ENCODE measurements at places on chromosomes 7 and 10. TPM values are rescaled to one million over a fixed set of nuclear protein-coding genes. Genes with fewer than 3 reads are reported as not detected.

The STOX1 gene
- 3.2 TPM for total RNA-seq

The CASTOR2 gene
- total RNA-seq = 9.2 TPM

The STEAP4 gene
- total RNA-seq = 318 TPM

The FAM13C gene
- 7.5 TPM for total RNA-seq

The ADAMTS14 gene
- total RNA-seq = 0.47 TPM

The NPC1L1 gene
- 0.25 TPM for total RNA-seq

The KLLN gene
- total RNA-seq = 0.95 TPM

The ANKRD30A gene
- 1.3 TPM for total RNA-seq

The ZNF736 gene
- 9.5 TPM for total RNA-seq

The GDF2 gene
- not detected for total RNA-seq

- no peak for DNase-seq
Measured at GRCh38 chr7:6252748-6253147, 19.7 kb downstream of the CYTH3 start.

- DNase-seq = no peak
Measured at GRCh38 chr10:12844811-12845483, 156.6 kb downstream of the CCDC3 start.

DNA sequence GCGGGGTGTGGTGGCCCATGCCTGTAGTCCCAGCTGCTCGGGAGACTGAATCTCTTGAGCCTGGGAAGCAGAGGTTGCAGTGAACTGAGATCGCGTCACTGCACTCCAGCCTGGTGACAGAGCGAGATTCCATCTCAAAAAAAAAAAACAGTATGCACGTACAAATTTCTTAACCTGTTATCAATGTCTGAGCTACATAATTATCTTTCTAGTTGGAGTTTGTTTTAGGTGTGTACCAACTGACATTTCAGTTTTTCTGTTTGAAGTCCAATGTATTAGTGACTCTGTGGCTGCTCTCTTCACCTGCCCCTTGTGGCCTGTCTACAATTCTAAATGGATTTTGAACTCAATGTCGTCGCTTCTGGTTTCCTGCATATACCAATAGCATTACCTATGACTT, 40.3 kb downstream of the CD36 start:
- no peak for DNase-seq

DNA sequence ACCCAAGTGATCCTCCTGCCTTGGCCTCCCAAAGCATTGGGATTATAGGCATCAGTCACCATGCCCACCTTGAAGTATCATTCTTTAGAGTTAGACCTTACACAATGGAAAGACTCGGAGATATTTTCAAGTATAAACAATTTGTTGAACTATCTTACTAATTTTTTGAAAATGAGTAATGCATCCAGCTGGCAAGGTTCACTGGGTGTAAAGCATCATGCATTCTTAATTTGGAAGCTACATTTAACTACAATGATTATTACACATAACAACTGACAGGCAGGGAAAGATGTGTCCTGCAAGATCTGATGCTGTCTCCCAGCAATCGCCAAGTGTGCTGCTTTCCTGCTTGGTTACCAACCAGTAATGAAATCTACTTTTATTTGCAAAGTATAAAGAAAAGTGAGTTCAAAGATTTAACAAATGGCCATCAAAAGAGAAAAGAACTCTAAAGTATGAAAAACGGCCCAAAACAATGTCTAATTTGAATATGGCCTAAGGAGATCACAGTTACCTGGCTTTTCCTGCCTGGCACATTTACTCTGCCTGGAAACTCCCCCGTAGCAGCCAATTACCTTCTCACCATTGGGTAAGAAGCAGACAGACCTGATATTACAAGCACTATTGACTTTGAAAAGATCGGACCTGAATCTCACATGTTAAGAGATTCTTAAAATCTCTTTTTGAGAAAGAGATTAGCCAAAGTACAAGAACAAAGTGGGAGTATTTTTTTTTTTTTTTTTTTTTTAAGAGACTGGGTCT, 59.3 kb upstream of the NMT2 start:
- DNase-seq = no peak

- no peak for DNase-seq
Measured at GRCh38 chr7:31017032-31017675, 35.0 kb upstream of the ADCYAP1R1 start.

- no peak for DNase-seq
Measured at GRCh38 chr10:132068431-132069121, 2.8 kb downstream of the JAKMIP3 start.

- DNase-seq = no peak
Measured at GRCh38 chr7:32094516-32094915, 24.3 kb upstream of the PDE1C start.

DNA sequence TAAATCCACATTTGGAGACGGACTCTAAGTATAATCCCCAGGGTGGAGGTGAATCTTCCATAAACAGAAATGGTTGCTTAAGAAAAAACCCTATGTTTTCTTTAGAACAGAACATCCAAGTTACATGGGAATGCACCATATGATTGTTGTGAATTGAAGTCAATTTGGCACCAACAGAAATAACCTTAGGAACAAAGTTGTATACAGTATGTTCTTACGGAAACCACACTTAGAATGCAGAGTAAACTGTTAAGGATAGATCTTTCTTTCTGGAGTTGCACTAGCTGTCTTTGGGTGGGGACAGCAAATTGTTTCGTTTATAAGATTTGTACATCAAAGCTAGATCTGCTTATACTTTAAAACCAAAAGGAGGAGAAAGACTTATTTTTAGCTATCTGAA, 316.4 kb downstream of the PTEN start:
- no peak for DNase-seq

- no peak for DNase-seq
Measured at GRCh38 chr7:157485361-157485831, 148.6 kb downstream of the DNAJB6 start.

DNA sequence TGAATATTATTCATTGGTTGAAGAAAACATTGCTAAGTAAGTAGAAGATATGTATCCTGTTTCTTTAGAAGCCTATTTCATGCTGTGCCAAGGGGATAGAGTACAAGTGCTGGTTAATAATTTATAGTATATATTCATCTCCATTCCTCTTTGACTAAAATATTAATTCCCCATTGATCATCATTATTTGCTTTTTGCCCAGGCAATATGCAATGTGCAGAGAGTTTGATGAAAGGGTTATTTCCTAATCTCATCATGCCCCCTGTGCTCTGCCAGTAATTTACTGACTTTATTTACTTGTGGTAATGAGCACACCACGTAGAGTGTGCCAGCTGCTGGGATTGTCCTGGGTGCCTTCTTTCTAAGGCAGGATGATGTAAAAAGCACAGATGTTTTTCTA, 180.9 kb downstream of the REEP3 start:
- DNase-seq = no peak

DNA sequence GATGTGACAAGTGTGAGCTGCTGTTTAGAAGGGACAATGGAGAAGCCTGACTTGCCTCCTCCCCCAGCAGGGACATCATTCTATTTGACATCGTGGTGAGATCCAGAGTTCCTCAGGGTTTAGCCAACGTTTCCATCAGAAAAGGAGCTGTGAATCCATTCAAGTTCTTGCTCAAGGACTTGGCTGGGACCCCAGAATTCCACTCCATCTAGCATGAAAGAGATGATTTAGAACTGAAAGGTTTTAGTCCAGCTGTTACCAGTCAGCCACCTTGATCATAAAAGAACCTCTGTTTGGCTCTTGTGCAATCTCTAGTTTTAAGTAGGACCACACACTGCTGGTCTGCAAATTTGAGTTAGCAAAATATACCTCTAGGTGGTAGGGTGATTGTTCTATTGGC, 337.6 kb downstream of the FRMD4A start:
- no peak for DNase-seq

DNA sequence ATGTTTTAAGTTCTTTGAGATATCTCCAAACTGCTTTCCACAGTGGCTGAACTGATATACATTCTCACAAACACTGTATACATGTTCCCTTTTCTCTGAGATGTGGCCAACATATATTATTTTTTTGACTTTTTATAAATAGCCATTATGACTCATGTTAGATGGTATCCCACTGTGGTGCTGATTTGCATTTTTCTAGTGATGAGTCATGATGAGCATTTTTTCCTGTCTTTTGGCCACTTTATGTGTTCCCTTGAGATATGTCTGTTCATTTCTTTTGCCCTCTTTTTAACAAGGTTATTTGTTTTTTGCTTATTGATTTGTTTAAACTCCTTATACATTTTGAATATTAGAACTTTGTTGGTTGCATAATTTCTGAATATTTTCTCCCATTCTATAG, 1055.1 kb downstream of the NXPH1 start:
- no peak for DNase-seq

Data from omental fat pad (tissue), 4 donors.